ENCODE measurements at places on chromosomes 13 and 19.
A peak's percentile ranks its signal among the peaks of the same experiment; 100 is the strongest.

DNA sequence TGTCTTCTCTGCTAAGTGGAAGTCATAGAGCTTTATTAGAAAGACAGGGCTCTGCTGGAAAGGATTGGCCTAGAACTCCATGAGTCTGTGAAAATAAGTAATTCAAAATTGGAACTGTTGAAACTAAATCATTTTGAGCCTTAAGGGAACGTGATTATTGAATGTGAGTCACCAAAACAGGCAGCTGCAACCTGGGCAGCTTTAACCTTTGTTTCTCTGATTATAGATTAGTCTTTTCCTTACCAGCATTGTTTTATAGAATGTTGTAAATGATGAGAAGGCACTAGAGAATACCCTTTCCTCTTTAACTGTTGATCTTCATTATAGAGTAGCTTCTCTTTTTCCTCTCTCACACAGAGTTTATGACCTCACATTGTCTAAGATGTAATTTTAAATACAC is 638.8 kb upstream of the SLITRK6 start:
- no peak for DNase-seq

DNA sequence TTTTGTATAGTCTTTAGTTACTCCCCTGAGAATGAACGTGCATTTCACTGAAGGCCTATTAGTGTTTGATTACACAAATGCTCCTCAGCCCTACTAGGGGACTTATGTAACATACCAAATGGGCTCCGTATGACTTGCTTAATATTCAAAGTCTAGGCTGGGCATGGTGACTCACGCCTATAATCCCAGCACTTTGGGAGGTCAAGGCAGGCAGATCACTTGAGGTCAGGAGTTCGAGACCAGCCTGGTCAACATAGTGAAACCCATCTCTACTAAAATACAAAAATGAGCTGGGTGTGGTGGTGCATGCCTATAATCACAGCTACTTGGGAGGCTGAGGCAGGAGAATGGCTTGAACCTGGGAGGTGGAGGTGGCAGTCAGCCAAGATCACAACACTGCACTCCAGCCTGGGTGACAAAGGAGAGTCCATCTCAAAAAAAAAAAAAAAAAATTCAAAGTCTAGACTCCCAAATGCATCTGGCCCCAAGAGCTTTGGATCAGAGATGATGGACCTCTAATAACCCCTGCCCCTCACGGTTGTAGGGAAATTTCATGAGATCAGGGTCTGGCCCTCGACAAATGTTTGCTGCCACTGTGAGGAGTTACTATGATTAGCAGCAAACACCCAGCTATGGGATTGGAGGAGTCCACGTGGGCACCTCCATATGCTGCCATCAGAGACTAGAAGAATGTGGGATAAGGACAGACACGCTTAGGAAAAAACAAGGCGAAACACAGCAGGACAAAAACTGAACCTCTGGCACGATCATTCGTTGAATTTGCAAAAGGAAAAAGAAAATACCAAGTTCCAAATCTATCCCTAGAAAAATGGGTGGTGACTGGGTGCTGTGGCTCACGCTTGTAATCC is 4.6 kb downstream of the FBXO17 start:
- no peak for DNase-seq

DNA sequence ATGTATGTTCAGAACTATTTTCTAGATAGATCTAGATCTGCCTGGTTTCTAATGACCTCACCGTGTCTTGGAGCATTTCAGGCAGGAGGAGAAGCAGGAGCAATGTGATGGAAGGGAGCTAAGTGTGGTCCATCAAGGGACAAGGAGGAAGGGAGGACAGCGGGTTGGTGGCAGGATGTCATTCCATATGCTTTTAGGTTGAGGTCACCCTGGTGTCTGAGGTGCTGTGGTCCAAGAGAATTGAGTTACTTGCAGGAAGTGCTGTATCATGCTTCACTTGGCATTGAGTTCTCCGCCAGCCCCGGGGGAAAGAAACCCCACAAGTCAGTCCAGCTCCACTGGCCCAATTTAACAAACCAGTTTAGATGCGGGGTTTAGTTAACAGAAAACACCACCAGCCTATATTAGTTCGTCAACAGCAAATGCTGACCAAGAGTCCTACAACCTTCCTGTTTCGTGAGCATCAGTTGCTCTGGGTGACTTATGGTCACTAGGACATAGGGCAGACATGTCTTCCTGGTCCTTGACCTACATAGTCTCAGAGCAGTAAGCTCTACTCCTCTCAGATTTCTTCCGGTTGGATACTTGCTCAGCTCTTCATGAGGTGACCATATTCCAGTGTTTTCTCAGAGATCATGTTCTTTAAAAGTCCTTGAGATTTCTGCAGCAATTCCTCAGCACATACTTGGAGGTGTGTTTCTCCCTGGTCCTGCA is 79.4 kb downstream of the MBNL2 start:
- no peak for DNase-seq

- no peak for DNase-seq
Observed at GRCh38 chr19:45305421-45305820, 17.3 kb downstream of the CKM start.

GRCh38 chr19:920051-920864 is 3.1 kb downstream of the KISS1R start:
- DNase-seq = no peak

- no peak for DNase-seq
Observed at GRCh38 chr13:113113846-113114271, 8.3 kb downstream of the F7 start.

DNA sequence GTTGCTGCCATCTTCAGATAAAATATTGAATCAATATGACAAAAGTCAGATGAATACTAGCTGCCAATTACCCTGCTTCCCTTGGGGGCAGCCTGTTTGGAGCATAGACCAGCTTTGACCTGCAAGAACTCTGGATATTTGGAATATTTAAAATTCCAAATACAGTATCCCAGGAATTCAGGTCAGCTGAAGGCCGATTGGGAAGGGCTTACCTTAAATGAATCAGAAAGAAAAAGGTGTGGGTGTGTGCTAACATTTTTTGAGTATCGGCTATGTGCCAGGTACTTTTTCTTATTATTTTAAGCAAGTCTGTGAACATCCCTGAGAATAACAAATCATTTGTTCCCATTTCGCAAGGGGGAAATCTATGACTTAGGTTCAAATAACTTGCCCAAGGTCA is 1.8 kb upstream of the RUBCNL start:
- no peak for DNase-seq

GRCh38 chr13:69644447-69644846 is 463.2 kb upstream of the ATXN8OS start:
- DNase-seq = no peak

DNA sequence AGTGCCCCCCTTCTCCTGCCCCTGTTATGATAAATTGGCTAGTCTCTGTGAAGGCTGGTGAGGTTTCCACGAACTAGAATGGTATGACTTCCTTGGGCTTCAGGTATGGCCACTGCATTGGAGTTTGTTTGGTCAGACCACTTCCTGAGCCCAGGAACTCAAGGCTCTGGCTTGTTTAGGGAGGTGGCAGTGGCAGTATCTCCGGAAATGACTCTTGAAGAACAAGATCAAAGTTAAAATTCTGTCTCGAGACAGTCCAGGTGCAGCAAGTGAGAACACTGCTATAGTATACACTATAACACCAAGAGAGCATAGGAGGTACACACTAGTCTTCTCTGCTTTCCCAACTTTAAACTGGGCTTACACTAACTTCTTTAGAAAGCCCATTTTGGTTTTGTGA is 309.1 kb downstream of the KLF12 start:
- DNase-seq = no peak

- DNase-seq = no peak
Observed at GRCh38 chr13:79457390-79457789, 23.6 kb upstream of the NDFIP2 start.

- no peak for DNase-seq
Observed at GRCh38 chr13:93425411-93425810, 198.8 kb downstream of the GPC6 start.

- DNase-seq = no peak
Observed at GRCh38 chr13:49521224-49521623, 25.5 kb downstream of the PHF11 start.

GRCh38 chr13:73902296-73902695 is 231.9 kb downstream of the KLF12 start:
- DNase-seq = no peak

DNA sequence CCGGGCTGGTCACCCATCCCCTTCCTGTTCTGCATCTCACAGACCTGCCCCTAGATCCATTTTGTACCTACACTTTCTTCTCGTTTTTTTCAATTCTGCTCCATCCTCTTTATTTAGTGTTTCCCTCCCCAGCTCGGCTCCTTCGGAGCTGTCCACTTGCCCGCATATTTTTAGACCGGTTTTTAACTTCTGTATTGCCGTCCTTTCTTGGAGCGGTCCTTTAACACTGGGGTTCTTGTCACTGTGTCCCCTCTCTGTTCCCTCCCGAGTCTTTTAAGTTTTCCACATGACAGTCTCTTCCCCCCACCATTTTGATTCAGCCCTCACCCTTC is 1.7 kb downstream of the ARHGAP35 start:
- DNase-seq = no peak

DNA sequence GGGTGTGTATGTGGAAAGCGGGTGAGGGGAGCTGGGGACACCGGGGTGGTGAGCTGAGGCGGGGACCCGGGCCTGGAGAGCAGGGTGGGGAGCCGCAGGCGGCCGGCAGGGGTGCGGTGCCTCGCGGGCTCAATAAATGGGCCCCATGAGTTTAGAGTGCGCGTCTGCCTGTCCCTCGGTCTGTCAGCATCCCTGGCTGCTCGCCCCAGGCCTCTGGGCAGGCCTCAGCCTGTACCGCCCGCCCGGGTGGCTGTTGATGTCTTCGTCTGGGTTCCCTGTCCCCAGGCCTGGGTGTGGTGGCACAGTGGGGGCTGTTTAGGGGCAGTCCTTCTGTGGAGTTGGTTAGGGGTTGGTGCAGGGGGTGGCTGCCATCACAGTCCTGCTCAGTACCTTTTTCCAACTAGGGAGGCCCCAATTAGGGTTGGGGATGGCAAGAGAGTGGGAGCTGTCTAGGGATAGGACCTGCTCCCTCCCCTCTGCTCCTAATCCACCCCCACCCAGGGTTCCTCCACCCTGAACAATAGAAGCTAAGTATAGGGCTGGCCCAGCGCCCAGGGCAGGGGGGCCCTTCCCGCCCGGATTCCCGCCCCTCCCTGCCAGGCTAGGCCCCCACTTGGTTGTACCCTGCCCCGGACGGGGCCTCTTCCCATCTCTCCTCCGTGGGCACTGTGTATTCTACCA is 12.2 kb downstream of the CIC start:
- DNase-seq = peak; percentile 63

DNA sequence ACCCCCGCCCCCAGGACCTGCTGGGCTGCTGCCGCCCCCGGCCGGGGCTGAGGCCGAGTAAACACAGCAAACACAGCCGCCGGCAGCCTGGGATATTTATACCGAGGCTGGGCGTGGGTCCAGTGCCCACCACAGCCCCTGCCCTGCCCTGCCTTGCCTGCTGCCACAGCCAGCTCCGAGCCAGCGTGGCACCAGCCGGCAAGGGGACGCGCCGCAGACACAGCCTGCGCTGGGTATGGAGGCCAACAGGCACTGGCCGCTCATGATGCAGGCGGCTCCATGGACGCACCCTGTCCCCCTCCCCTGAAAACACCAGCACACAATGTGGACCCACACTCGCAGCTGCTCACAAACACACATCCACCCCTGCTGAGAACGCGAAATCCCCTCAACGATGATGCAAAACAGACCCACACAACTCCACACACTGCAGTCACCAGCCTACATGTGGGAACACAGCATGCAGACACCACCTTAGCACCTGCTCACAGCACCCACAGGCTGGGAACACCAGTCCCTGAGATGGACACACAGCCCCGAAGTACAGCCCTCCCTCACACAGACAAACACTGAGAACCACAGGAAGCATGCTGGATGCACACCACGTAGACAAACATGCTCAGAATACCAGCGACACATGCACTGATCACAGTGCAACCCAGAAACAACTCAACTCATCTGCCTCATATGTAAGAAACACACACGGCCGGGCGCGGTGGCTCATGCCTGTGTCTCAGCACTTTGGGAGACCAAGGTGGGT is 16.2 kb downstream of the CCDC97 start:
- no peak for DNase-seq

- no peak for DNase-seq
Observed at GRCh38 chr13:31014456-31014855, 82.0 kb downstream of the TEX26 start.

DNA sequence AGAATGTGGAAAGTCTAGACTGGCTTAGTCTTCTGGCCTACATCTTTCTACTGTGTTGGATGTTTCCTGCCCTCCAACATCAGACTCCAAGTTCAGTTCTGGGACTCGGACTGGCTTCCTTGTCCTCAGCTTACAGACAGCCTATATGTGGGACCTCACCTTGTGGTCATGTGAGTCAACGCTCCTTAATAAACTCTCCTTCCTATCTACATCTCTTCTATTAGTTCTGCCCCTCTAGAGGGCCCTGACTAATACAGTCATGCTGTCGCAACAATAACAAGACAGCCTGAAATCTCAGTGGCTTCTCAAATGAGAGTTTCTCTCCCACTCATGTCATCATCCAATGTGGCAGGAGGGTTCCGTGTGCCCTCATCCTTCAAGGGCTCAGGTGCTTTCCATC is 347.8 kb downstream of the MZT1 start:
- DNase-seq = no peak

- no peak for DNase-seq
Observed at GRCh38 chr13:93505104-93505952, 278.7 kb downstream of the GPC6 start.

DNA sequence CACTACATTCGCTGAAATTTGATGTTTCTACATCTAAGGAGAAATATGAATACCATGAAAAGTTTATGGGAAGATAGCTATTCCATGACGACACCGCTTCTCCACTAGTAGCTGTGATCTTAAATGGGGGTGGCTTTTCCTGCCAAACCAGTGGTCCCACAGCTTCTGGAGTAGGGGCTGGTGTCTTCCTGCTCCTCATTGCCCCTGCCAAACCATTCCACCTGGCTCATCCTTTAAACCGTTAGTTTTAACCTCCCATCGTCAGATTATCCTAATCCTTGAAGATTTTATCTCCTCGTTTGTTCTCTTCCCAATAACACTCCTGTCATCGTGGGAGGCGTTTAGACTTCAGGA is 568 bp upstream of the ZNF230 start:
- DNase-seq = no peak

GRCh38 chr19:56764196-56764695 is 76.3 kb downstream of the PEG3 start:
- DNase-seq = no peak

All from NCI-H446 (cell line).